Lung microvascular endothelial cell (primary cell): ENCODE measurements at places on chromosomes 11 and 22. TPM values are rescaled to one million over a fixed set of nuclear protein-coding genes. Genes with fewer than 3 reads are reported as not detected.

The ENTHD1 gene
- not detected in 2 replicates for total RNA-seq

The C11orf97 gene
- not detected in 2 replicates for total RNA-seq

DNA sequence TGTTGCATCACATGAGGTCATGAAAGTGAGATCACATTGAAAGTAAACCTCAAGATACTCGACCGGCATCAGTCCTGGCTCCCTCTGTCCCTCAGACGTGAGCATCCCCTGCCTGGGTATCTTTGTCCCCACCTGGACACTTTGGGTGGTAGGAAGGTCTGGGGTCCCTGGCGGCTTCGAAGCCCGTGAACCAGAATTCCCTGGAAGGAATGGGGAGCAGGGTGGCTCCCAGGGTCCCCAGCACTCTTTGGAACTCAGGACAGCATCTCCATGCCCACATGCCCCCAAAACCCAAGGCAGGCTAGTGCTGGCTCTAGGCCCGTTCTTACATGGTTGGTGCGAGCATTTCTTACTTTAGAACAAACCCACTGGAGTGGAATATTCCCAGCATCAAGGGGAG is 7.5 kb downstream of the DERL3 start:
- DNase-seq, result no peak

DNA sequence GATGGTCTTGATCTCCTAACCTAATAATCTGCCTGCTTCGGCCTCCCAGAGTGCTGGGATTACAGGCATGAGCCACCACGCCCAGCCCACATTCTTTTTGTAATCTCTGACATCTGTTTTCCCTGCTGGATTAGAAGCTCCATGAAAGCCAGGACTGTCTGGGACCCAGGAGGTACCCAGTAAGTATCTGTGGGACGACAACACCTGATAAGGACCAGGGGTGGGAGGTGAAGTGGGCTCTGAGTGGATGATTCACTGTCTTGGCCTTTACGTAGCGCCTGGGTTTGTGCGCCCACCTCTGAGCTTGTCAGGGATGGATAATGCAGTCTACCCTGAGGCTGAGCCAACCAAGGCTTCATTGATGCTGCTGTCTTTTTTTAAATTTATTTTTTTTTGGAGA is 118.8 kb downstream of the ABTB2 start:
- no peak for DNase-seq

DNA sequence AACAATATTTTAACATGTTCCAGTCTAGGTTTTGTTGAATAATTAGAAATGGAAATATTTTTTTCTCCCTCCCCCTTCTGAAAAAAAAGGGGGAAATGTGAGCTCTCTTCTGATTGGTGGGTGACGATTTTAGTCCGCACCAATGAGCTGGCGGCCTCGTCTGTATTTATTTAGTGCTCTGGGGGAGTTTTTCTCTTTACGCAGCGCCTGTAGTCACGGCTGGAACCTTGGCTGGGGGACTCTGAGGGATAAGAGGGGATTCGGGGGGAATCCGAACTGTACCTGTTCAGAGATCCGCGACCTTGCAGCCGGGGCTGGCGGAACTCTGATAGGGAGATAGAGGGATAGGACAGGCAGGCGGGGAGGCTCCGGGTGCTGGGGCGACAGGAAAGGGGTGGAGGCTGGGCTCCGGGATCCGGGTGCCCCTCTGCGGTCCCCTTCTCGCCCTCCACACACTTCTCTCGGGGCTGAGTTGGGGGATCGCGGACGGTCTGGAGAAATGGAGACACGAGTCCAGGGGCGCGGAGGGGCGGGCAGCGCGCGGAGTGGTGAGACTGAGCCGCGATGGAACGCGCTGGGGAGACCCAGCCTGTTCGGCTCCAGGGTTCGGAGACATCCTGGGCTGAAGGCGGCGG is 99.7 kb upstream of the HSD17B12 start:
- DNase-seq, result peak; percentile 32

GRCh38 chr11:15509082-15509481 is 394.4 kb downstream of the INSC start:
- DNase-seq, result no peak

DNA sequence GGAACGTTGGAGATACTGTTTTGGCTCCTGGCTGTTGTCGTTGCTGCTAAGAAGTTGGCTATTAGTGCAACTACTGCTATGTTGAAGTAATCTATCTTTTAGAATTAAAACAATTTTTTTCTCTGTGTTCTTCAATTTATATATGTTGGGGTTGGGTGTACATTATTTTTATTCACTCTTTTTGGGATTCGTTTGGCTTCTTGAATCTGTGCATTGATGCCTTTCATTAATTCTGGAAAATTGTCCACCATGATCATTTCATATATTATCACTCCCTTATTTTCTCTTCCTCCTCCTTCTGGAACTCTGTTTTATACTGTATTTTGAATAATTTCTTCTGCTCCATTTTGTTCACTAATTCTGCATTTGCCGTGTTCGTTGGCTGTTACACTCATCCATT is 199.5 kb upstream of the PLET1 start:
- no peak for DNase-seq
